ENCODE measurements at places on chromosomes 2 and 18.

- no peak for DNase-seq
These were observed 89.6 kb upstream of the PPP1CB start for GRCh38 chr2:28662044-28662443.

DNA sequence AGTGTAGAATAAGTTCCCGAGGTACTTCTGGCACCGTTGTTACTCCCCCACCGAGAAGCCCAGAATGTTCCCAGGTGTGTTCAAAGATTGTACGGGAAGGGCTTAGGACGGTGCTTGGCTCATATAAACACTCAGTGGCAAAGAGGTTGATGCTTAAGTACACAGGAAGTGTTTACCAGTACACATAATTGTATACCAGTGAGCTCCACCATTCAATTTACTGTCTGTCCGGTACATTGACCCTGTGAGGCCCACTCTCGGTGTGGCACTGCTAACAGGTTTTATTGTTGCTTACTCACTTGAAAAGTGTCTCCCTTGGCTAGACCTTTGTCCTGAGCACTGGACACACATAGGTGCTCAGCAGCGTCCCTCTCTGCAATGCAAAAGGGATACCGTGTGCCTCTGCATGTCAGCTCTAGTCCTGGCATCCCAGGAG lies 191.0 kb downstream of the NEDD4L start:
- DNase-seq = no peak

GRCh38 chr2:27408601-27409320 lies 630 bp downstream of the PPM1G start:
- peak; percentile 23 for DNase-seq

- DNase-seq = no peak
These were observed 93.9 kb downstream of the CTIF start for GRCh38 chr18:48632676-48633257.

- DNase-seq = no peak
These were observed 184.4 kb downstream of the KCNS3 start for GRCh38 chr2:18062892-18063291.

- no peak for DNase-seq
These were observed 1052.6 kb upstream of the PIK3C3 start for GRCh38 chr18:40902436-40902835.

DNA sequence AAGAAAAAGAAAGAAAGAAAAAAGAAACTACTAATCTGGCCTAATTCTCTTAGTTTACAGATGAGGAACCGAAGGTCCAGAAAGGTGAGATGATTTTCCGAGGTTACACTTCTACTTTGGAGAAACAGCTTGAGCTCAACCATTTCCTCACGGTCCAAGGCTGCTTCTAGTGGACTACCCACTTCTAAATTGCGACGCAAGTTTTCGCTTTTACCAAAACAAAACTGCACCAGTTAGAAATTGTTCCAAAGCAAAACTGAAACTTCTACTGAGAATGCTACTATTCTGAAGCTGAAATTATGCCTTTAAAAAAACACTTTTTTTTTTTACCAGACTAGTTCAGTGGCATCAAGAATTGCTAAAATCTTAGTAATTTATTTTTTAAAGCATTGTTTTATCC lies 101.6 kb downstream of the INO80D start:
- no peak for DNase-seq

DNA sequence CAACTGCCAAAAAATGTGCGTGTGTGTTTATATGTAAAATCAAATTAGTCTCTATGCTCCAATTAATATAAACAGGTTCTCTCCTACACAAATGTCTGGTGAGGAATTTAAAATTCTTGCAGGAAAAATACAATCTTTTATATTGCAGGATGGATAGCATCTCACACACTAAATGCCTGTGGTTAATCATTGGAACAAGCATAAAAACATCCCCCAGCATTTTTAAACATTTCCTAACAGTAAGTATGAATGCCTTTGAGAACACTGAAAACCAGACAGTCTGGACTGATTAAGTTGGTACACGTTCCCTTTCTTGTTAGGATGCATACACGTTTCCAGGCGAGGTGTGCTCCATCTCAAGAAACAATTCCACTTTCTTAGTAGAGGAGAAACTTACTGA lies 29.9 kb upstream of the PDE1A start:
- DNase-seq = no peak

- DNase-seq = no peak
These were observed 43.4 kb upstream of the LPIN2 start for GRCh38 chr18:3056311-3056710.
